ENCODE measurements at places on chromosomes 3 and 15. TPM values are rescaled to one million over a fixed set of nuclear protein-coding genes. Genes with fewer than 3 reads are reported as not detected.

The ONECUT1 gene
- total RNA-seq, result not detected

The SCAANT1 gene
- total RNA-seq, result not detected

The C3orf22 gene
- total RNA-seq, result not detected

The DENND4A gene
- 9.5 TPM for total RNA-seq

The PCYT1A gene
- total RNA-seq, result 76.7 TPM

The ZNF445 gene
- 5.2 TPM for total RNA-seq

The FBXW12 gene
- not detected for total RNA-seq

The TRPM1 gene
- total RNA-seq, result 0.03 TPM

The LSAMP gene
- not detected for total RNA-seq

The KLF15 gene
- 0.20 TPM for total RNA-seq

The CDCP1 gene
- total RNA-seq, result 23.8 TPM

Measured in HT1080 (cell line).